Retina (tissue), 1 donor: ENCODE measurements at places on chromosomes 3 and 15.

DNA sequence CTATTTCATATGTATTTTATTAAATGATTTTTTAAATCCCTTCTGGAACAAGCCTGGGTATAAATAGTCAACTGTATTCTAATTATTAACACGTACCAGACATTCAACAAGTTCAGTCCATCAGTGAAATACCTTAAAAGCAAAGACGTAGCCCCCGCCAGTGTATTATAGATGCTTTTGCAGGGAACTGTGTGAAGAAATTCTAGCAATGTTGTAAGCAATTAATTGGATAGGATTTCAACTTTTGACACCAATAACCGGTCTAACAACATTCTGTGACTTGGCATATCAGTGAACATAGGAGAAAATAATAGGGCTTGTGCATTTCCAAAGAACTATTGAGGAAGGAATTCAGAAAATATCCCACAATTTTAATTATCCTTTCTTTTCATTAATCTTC lies 67.2 kb upstream of the TGFBR2 start:
- DNase-seq: no peak

GRCh38 chr15:64355348-64355943 lies 527 bp downstream of the CSNK1G1 start:
- DNase-seq: peak; percentile 53

DNA sequence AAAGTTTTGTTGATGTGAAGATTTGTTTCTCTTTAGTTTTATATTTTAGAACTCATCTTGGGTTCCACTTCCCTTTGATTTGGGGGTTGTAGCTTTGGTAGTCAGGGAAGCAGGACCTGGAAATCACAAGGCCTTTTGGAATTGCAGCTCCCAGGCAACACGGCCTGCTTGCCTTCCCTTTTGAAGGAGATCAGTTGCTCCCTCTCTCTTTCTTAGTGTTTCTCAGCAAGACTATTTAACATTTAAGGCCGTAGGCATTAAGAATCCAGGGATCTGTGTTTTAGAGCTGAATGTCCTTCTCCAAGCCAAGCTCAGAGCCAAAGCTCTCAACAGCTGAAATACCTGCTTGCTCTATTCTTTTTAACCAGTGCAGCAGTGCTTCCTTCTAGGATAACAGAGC lies 310.3 kb downstream of the PTPRG start:
- DNase-seq: no peak

- no peak for DNase-seq
These were observed 3.2 kb upstream of the FLNB start for GRCh38 chr3:58004973-58005372.

GRCh38 chr15:52699457-52699856 lies 20.3 kb upstream of the ATOSA start:
- DNase-seq: peak; percentile 60

DNA sequence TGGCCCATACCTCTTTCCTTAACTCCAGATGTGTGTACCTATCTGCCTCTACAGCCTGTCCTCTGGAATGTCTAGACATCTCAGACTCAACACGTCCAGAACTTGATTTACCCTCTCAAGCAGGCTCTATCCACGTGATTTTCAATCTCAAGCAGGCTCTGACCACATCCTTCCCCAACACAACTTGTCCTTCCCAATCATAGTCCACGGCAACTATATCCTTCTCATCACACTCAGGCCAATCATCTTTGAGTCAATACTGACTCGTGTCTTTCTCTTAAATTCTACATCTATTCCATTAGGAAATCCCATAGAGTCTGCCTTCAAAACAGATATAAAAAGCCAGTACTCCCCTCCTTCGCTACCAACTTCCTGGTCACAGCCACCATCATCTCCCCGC lies 70.4 kb downstream of the FOXP1 start:
- DNase-seq: no peak

DNA sequence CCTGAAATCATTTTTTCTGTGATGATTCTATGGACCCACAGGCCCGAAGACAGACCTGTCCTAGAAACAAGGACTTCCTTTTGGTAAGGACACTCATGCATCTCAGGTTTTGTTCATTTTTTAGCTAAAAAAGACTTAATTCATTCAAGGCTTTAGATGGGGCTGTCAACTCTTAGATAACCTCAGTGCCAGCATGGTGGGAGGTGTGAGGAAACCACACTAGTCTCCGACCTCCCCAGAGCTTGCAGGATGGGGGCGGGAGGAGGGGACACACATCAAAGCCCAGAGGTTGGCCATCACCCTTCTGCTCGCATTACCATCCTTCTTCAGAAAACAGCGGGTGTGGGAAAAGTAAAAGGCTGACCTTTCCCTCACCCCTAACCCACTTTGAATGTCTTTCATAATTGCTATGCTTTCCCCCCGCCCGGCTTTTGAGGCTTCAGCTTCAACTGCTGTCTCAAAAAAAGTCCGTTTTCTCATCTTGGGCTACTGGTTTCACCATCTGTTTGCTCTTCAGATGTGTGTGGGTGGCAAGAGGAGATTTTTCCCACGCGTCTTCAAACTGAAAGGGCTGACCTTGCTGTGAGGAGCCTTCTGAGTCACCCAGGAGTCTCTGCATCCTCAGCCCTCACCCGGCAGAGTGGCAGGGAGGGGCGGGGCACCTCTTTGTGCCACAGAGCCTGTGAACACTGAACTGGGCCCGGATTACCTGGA lies 27.6 kb upstream of the CXCR6 start:
- peak; percentile 89 for DNase-seq

- DNase-seq: peak; percentile 82
These were observed 386 bp downstream of the SQOR start for GRCh38 chr15:45635191-45635638.

DNA sequence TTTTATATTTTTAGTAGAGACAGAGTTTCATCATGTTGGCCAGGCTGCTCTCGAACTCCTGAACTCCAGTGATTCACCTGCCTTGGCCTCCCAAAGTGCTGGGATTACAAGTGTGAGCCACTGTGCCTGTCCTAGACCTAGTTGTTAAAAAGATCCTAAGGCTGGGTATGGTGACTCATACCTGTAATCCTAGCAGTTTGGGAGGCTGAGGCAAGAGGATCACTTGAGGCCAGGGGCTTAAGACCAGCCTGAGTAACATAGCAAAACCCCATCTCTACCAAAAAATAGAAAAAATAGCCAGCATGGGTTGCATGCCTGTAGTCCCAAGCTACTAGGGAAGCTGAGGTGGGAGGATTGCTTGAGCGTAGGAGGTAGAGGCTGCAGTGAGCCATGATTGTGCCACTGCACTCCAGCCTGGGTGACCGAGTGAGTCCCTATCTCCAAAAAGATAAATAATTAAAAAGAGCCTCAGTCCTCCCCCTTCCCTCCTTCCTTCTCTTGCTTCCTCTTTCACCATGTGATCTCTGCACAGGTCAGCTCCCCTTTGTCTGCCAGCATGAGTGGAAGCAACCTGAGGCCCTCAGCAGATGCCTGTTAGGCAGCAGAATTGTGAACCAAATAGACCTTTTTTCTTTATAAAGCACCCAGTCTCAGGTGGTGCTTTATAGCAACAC lies 9.8 kb upstream of the FNDC3B start:
- no peak for DNase-seq

DNA sequence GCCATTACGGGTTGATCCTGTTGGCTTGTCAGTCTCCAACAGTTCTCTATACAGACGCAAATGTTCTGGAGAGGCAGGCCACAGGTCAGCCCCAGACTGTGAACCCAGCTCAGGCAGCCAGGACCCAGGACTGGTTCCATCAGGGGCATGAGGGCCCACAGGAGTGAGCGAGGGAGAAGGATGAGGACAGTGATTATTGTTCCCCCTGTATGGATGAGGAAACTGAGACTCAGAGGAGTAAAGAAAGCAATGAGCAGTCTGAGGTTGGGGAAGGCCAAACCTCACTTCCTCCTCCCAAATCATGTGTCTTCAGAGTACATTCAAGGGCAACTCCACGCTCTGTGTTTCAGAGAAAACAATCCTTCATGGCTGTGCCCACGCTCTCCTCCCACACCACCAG lies 121.9 kb downstream of the RPLP1 start:
- DNase-seq: no peak

DNA sequence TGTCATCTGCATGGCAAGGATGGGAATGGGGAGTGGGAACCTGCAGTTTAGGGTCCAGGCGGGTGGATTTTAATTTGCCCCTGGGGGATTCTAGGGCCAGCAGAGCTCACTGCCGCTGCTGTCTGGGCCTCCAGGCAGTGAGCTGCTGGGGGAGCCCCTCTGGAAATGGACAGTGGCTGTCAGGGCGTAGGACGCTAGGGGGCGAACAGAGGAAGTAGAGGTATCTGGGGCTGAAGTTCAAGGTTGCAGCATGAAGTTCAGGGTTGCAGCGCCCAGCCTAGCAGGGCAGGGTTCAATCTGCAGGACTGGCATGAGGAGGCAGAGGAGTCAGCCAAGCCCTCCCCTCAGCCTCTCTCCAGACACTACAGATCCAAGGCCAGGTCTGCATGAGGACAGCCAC lies 49.5 kb downstream of the APBA2 start:
- no peak for DNase-seq

GRCh38 chr3:21041621-21042020 lies 709.4 kb downstream of the ZNF385D start:
- no peak for DNase-seq

GRCh38 chr3:172063456-172064432 lies 24.4 kb downstream of the FNDC3B start:
- no peak for DNase-seq

DNA sequence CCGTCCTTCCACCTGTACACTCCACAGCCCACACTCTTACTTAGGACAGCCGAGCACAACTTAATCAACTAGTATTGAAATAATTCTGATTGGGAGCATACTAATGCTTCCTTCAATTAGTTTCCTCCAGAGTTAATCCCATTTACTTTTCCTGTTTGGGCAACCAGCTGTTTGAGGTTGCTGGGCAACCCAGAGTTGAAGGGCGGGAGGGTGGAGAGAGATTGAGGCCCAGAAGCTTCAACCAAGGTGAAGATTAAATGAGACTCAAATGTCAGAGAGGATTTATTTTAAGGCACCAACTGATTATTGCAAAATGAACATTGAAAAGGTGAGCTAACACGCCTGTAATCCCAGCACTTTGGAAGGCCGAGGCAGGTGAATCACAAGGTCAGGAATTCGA lies 428.5 kb upstream of the SEMA6D start:
- DNase-seq: no peak

DNA sequence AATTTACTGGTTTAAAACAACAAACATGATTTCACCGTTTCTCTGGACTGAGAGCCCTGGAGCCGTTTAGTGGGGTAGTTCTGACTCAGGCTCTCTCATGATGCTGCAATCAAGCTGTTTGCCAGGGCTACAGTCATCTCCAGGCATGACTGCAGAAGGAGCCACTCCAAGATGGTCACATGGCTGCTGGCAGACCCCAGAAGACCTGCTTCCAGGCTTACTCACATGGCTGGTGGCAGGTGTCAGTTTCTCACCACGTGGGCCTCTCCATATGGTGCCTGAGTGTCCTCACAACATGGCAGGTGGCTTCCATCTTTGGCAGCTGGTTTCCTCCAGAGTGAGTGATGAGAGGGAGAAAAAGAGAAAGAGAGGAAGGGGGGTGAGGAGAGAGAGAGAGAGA lies 378.3 kb upstream of the RGMA start:
- DNase-seq: peak; percentile 31

DNA sequence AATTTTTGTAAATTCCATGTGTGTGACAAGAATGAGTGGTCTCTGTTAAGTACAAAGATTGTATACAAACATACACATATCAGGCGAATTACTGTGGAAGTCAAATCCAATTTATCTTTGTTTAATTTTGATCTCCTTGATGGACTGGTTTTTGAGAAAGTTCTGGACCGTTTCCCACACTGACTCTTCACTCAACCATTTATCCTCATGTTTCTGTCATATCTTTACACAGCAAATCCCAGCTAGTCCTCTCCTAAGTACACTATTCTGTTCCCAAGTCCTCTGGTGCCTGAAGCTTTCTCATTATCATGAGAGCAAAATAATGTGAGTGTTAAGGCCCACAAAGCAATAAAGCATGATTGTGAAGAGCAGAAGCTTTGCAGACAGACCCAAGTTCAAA lies 189.9 kb downstream of the WNT5A start:
- DNase-seq: no peak
